Stimulated activated CD4-positive, alpha-beta T cell treated with anti-CD3 and anti-CD28 coated beads, Interleukin-12 subunit alpha, Interleukin-12 subunit beta, amount 100 ng/mL, for 4 hours (primary cell): ENCODE measurements at places on chromosomes 3 and 15.
A peak's percentile ranks its signal among the peaks of the same experiment; 100 is the strongest.

- no peak for DNase-seq
Observed at GRCh38 chr3:14138109-14138877, 13.4 kb downstream of the TMEM43 start.

DNA sequence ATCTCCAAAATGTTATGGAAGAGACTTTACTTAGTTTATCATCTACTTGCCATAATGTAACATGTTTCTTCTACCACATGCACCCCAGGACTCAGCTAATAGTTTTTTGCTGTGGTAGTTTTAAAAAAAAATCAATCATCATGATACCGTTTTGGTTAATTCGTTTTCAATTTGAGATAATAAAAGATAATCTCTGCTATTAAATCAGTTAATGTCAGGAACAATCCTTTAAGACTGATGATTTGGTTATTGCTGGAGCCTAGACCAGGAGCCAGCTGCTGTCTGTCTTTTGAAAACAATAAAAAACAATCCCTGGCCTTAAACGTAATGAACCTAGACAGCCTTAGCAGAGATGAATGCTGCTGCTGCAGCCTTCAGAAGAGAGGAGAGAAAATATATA is 403.7 kb downstream of the OXSM start:
- DNase-seq: no peak

GRCh38 chr15:96337365-96338023 is 7.0 kb downstream of the NR2F2 start:
- no peak for DNase-seq

DNA sequence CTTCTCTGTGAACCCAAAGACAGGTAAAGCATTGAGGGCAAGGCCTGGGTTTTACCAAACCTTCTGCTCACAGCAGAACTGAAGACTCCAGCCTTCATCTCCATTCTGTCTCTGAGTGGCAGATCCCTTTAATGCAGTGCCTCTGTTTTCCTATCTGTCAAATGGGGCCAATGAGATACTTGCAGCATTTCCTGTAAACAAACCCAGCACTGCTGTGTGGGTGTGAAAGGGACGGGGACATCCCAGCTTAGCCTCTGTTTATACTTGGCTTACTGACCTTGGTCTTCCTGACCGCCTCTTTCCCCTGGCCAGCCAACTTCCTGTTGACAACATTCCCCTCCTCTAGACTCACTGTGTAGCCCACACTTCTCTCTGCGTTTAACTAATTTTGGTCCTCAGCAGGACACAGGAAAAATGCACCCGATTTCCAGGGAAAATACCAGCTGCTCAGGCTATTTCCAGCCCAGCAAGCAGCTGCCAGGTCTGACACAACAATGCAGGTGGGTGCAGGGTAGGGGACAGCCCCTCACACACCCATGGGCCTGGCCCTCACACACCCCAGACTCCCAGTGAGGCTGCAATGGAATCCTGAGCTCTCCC is 105.9 kb upstream of the HERC1 start:
- DNase-seq: no peak

DNA sequence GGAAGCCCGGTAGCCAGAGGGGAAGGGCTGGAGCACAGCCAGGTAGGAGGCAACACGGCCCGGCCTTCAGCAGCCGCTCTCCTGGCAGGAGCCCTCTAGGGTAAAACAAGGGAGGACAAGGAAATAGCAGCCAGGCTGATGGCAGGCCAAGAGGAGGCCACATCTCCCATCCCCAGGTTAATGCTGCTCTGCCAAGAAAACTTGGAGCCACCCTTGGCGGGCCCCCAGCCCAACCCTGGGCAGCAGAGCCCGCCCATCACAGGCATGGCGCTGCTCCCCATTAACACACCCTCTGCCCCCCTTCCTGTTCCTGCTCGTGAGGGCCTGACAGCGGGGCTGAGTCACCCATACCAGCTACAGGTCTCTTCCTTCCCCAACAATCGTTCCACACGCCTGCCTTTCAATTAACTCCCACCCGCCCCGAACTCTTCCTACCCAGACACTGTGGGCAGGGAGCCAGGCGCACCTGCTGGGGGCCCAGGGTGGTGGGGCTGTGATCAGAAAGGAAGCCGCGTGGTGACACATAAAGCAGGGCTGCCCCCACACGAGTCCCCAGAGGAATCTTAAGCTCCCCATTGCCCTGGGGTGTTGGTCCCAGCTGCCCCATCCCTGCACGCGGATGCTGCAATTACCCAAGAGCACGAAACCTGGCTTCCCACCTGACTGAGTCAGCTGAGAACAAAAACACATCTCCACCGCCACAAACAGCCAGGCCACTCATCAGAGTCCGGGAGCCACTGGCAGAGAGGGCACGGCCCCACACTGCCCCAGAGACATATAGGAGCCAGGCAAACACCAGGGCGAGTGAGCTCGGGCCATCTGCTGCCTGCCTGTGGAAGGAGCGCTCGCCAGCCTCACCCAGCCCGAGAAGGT is at the start of gene C15orf62:
TSS of gene C15orf62 (plus strand) at position 707 of the 873 bp plus-strand sequence. CDS start 516 bp downstream, outside the sequence.
- DNase-seq: peak; percentile 70

- DNase-seq: no peak
Observed at GRCh38 chr15:92409006-92409405, 15.3 kb downstream of the ST8SIA2 start.

DNA sequence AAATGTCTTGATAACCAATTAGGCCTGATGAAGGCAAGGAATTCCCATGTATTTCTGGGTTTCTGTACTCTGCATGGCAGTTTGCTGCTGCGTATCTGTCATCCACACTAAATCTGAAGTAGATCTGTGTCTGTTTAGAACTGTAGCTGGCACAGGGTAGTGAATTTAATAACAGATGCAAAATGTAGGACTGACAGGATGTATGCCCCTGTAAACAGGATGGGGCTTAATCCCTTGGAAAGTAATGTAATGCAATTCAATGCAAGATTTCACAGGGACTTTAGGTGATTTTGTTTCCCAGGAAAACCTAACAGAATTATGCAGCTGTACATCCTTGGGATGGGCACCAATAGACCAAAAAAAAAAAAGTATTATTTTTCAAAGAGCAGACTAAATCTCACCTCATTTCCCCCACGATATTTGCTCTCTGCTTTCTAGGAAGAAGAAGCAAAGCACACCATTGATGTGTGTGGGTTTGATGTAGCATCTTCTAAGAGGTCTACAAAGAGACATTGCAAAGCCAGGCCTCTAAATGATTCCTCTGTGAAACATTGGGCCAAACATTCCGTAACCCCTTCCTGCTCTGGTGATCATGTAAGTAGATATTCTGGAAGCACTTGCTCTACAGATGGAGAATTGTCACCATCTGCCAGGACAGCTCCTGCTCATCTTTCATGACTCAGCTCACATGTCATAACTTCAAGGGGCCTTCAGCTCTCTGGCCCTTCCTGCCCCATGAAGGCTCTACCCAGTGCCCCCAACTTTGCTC is 464.3 kb upstream of the RGMA start:
- DNase-seq: no peak

DNA sequence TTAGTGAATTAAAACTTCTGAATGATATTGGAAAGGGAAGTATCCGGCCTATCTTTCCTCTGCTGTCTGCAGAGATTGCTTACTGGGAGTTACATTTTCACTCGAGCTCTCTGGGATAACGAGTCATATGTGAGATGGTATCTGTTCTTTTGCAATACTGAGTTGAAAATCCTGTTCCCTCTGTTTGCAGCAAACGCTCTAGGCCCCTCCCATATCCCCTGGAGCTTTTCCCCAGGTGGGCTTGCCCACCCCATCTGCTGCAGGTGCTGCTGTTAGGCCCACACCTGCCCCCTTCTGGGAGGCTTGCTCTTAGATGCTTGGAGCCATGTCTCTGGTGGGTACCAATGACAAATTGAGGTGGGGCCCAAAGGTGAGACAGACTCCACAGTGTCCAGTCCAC is 42.7 kb upstream of the MTMR10 start:
- no peak for DNase-seq

DNA sequence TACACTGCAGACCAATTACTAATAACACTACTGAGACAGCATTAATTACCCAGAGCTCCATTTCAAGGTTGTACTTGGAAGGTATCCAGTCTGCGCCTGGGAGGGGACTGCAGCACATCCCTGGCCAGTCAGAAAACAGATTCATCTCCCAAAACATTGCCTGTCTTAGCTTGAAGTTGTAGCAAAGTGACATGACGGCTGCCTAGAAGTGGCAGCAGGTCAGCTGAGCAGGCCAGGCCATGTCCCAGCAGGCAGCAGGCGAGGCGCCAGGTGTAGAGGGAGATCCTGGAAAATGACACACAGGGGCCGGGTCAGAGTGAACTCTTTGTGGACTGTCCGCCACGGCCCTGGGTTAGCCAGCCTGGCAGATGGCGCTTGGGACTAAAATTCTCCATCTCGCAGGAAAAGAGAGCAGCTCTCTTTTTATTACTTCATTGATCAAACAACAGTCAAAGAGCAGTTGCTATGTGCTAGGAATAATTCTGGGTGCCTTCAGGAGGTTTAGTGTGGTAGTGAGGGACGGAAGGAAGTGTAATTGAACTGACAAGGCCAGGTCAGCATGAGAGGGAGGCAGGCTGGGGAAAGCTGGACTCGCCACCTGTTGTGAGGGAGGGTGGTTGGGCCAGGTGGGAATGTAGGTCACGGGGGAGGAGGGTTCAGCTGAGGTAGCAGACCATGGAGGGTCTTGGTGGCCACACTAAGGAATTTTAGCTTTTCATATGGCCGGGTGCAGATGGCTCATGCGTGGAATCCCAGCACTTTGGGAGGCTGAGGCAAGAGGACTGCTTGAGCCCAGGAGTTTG is 1.3 kb upstream of the MAP6D1 start:
- no peak for DNase-seq

- no peak for DNase-seq
Observed at GRCh38 chr15:56175788-56176187, 67.9 kb downstream of the RFX7 start.

GRCh38 chr3:165491487-165491886 is 295.3 kb upstream of the SLITRK3 start:
- DNase-seq: no peak

DNA sequence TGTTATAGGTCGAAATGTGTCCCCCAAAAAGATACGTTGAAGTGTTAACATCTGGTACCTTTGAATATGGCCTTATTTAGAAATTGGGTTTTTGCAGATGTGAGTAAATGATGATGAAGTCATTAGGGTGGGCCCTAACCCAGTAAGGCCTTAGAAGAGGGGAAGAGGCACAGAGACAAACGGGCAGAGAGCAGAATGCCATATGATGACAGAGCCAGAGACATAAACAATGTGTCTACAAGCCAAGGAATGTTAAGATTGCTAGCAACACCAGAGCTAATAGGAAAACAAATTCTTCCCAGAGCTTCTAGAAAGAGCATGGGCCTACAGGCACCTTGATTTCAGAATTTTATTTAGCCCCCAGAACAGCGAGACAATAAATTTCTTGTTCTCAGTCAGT is 693.1 kb upstream of the NECTIN3 start:
- DNase-seq: no peak

DNA sequence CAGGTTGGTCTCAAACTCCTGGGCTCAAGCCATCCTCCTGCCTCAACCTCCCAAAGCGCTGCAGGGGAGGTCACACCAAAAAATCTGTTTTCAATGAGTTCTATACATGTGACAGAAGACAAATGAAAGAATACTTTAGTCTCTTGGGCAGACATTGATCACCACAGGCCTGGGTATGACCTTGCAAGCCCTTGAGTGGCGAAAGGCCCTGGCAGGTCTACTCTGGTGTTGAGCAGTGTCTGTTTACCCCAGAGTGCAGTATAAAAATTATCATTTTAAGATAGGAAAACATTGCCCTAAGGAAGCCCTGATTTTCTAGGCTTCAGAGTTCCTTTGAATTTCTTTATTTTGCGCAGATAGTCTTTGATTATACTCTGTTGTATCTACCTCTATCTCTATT is 61.6 kb upstream of the GBE1 start:
- no peak for DNase-seq

GRCh38 chr15:59594493-59594942 is 17.1 kb upstream of the GCNT3 start:
- DNase-seq: no peak

- DNase-seq: no peak
Observed at GRCh38 chr15:74425630-74426029, 8.1 kb downstream of the SEMA7A start.
